ENCODE measurements at places on chromosomes 11 and 22.

GRCh38 chr11:41134971-41135370 is 324.5 kb downstream of the LRRC4C start:
- no peak for DNase-seq

GRCh38 chr11:66007201-66007634 is 4.6 kb upstream of the CST6 start:
- no peak for DNase-seq

DNA sequence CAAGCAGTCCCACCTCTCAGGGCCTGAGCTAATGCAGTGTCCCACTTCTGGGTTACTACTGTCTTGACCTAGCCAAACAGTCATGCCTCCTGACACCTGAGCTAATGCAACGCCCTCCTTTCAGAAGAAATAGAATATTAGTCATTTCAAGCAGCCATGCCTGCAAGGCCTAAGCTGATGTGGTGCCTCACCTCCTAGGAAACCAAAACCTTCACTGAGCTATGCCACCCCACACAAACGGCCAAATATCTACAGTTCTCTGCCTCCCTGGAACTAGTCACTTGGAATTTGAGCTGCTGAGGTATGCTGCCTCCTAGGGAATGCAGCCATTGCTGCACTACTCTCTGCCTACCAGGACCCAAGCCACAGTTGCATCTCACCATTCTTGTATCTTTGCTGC is 8.3 kb upstream of the MS4A6E start:
- no peak for DNase-seq

- peak; percentile 30 for DNase-seq
Measured at GRCh38 chr11:115334932-115335788, 169.1 kb downstream of the CADM1 start.

DNA sequence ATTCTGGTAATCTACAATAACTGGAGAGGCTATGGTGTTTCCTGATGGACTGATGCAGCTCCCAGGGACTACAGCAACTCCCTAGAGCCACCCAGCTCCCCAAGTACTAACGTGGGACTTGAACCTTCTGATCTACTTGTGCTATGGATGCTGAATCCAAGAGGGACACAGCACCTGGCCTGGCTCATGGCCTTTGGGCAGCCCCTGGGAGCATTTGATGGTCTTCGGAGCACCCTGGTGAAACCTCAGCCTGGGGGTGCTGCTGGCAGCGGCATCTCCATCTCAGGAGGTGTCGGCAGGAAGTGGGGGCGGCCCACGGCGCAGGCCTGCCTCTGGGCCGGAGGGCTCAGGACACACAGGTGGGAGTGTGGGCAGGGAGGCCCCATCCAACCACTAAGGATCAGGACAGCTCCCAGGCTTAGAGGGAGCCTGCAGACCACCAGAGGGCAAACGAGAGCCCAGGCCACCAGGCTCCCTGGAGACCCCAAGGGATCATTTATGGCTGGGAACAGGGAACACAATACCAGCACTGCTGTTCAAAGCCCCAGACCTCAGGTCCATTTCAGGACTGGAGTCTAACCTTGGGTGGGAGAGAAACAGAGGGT is 8.7 kb downstream of the EHD1 start:
- no peak for DNase-seq

DNA sequence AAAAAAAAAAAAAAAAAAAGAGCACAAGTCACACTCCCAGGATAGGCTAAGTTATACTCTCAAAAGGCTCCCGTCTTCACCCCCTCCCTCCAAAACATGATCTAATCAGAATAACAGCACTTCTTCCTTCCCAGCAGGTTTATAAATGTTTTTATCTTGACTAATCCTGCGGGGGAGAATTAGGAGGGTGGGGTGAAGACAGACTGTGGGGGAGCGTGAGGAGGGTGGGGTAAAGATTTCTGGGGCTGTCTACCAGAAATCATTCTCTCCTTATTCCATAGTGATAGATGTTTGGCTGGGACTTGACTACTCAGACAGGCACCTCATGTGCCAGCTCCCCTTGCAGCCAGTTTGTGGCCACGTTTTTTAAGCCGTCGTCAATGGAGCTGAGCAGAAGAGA is 17.0 kb downstream of the KCNE3 start:
- no peak for DNase-seq

GRCh38 chr11:69711822-69712801 is 8.3 kb upstream of the FGF19 start:
- DNase-seq: no peak

GRCh38 chr11:64711956-64712362 is 11.0 kb downstream of the NRXN2 start:
- no peak for DNase-seq

- DNase-seq: no peak
Measured at GRCh38 chr11:60378354-60378753, at the start of gene MS4A7. Gene MS4A7 (plus strand): TSS chr11:60378532. CDS start chr11:60383142, 4,610 bp downstream.

DNA sequence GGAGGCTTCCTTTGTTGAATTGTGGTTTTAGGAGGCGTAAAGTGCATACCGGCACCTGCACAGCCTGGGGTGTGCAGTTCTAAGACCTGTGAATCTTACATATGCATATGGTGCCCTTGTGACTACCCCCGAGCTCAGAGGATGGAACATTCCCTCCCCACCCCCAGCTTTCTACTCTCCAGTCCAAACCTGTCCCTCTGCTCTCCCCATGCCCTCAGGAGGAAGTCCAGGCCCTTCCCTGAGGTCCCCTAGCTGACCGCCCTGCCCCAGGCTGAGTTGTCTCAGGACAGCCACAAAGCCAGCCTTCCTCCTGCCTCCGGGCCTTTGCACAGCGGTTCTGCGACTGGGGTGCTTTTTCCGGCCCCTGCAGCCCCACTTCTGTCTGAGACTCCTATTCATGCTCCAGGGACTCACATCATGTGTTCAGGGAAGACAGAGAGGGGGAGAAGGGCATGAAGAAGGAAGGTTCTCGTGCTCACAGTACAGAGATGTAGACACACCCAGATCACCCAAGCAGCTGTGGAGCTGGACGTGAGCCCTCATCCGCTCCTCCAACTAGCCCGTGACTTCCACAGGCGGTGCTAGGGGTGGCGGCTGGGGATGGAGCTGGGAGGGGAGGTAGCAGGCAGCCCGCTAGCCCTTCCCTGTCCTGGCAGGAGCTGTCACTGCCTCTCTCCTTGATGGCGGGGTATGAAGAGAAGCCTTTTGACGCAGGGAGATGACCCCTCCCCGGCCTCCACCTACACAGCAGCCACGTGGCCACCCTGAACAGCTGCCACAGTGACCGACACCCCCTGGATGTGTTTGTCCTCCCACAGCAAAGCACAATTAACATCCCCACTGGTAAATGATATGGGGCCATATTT is 50.8 kb downstream of the FLRT1 start:
- peak; percentile 26 for DNase-seq

DNA sequence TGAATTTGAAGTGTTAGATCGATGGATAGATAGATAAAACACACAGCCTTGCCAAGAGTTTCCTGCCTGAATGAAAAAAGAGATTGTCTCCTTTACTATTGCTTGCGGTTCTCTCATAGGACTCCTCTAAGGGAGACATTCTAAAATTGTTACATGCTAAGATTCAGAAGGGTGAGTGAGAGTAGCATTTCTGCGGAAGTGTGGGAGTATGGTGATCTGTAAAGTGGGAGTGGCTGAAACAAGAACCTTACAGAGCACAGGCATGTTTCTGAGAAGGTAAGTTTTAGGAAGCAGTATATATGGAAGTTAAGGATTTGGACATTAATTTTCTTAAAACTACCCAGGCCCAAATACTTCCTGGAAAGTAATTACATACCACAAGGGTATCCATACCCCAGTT is 139.6 kb downstream of the TRIM44 start:
- no peak for DNase-seq

- DNase-seq: peak; percentile 39
Measured at GRCh38 chr22:32700191-32700882, 101.2 kb upstream of the TIMP3 start.

- peak; percentile 54 for DNase-seq
Measured at GRCh38 chr22:43992331-43992821, 31.7 kb upstream of the PARVB start.

DNA sequence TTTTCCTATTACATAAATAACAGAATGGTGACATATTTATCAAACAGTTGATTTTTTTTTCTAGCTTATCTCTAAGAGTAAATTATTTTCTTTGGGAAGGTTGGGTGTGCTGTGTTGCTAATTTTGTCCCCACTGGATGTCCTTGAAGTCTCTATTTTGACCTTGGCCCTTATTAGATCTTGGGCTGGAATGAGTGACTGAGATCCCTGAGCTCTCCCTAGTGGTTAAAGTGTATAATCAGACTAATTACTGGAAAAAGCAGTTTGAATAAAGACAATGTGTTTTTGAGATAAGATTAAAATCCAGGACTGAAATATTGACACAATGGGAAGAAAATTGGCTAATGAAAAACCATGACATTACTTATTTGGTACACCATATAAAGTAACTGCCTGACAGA is 56.1 kb downstream of the AASDHPPT start:
- no peak for DNase-seq

- no peak for DNase-seq
Measured at GRCh38 chr22:44811141-44811540, 58.8 kb downstream of the ARHGAP8 start.

- DNase-seq: no peak
Measured at GRCh38 chr11:90704510-90704909, 481.7 kb upstream of the CHORDC1 start.

DNA sequence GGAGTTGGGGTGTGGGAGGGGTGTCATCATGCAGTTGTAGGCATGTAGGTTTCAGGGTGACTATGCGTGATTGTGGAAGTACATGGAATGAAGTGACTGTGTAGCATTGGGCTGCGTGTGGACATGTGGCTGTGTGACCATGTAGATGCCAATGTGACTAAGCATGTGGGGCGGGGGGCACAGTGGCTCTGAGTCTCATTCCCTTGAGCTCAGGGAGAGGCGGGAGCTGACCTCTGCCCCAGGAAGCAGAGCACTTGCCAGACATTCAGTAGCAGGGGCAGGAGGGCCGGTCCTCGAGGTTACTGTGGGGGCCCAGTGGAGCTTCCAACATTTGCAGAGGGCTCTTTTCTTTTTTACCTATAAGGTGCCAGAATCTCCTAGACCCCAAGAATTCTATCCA is 440 bp upstream of the KLHL35 start:
- DNase-seq: no peak

- DNase-seq: no peak
Measured at GRCh38 chr11:88300888-88301487, 36.5 kb downstream of the CTSC start.

GRCh38 chr11:783581-784015 is 6.3 kb downstream of the CEND1 start:
- DNase-seq: peak; percentile 87
